DMS79 (cell line): ENCODE measurements at places on chromosomes 5 and 9.

- no peak for DNase-seq
Measured at GRCh38 chr9:4489919-4490704, at the start of gene SLC1A1. Gene SLC1A1 (plus strand): TSS chr9:4490468. CDS start chr9:4490680, 212 bp downstream.

DNA sequence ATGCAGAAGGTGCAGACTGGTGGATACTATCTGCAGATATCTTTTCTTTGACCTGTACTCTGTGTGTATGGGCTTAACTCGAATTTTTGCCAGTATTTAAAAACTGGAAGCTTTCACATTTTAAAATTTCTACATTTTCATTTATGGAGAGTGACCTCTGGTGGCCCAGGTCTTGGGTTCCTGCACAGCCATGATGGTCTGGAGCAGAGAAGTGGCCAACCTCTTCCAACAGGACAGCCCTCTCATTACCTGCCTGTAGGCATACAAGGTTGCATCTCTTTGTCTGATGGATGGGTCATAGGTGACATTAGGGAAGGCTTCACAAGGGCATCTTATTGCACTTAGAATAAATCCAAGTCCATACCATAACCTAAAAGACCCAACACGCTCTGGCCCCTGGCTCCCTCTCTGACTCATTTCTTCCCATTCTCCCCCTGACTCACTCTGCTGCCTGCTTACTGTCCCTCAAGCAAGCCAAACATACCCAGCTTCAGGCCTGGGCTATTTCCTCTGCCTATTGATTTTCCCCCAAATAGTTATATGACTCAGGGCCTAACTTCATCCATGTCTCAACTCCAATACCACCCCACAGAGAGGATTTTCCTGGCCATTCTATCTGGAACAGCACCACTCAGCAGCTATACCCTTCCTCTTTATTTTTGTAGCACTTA is 113.3 kb upstream of the SLC1A3 start:
- DNase-seq, result no peak

GRCh38 chr9:70609542-70610286 is 195.3 kb upstream of the KLF9 start:
- DNase-seq, result no peak

GRCh38 chr9:96551403-96551802 is 68.2 kb downstream of the CDC14B start:
- DNase-seq, result no peak

GRCh38 chr5:175778951-175779503 is 92.4 kb upstream of the CPLX2 start:
- peak; percentile 70 for DNase-seq

DNA sequence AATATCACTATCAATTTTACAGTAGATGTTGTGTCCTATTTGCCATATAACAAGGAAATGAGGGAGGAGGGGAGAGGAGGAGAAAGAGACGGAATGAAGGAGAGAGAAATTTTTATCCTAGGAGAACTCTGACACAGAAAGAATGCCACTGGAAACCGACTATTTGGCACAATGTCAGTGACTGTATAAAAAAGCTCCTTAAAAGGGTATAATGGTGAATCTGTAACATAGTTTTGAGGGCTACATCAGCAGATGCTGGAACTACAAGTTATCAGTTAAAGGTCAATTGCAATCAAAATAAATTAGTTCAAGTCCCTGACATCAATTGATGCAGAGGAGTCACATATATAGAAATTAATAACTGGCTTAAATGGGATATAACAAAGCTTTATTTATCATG is 5.7 kb downstream of the EDIL3 start:
- no peak for DNase-seq

GRCh38 chr9:129910628-129911567 is 75.6 kb downstream of the USP20 start:
- DNase-seq, result no peak

DNA sequence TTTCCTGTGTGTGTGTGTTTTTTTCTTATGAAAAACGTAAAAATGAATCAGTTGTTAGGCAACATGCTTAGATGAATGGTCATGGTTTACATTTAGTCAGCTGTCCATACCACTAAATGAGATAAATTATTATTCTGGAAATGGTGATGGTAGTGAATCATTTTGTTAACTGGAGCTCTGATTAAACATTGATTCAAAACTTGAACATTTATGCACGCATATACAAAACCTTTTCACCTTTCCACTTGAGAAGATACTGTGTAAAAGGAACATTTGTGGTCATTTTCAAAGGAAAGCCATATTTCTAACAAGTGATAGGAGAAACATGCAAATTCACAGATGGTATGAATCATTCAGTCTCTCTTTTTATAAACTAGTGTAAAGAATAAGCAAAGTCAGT is 162.0 kb downstream of the SLC25A46 start:
- no peak for DNase-seq

DNA sequence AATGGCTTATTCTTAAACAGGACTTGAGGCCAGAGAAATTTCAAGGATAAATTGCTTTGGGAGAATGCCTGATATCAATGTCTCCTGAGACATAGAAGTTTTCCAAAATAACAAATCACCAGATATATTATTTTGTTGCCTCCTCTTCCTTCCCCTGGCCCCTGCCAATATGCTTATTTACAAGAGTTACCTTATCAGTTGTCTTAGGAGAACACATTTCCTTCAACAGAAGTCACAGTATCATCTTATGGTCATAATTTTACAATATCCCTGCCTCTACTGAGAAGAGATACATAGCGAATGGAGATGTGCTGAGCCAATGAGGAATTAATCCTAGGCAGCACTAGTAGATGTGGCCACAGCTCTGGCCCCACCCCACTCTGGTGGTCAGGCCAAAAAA is 43.1 kb downstream of the TMEM252 start:
- DNase-seq, result no peak

DNA sequence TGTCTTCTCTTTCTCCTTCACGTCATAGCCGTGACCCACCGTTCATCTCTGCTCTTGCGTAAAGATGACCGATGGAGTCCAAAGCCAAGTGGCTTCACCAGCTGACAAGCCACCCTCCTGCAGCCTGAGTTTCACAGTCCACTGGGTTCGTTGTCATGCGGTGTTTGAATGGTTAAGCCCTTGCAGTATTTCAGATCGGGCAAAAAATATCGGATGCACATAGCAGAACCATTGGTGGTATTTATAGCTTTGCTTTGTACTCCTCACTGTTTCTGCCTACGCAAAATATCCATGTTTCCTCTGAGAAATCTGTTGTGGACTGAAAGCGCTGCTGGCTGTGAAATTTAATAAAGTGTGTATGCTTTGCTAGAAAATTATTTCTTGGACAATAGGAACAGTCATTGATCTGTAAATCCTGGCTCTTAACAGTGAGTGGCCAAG is 34.5 kb upstream of the NCS1 start:
- DNase-seq, result peak; percentile 18

- DNase-seq, result peak; percentile 3
Measured at GRCh38 chr5:147628058-147628895, 118.4 kb upstream of the DPYSL3 start.

- DNase-seq, result no peak
Measured at GRCh38 chr5:123217173-123217572, 128.1 kb downstream of the PRDM6 start.

GRCh38 chr5:149855366-149855765 is 89.2 kb downstream of the PDE6A start:
- no peak for DNase-seq

DNA sequence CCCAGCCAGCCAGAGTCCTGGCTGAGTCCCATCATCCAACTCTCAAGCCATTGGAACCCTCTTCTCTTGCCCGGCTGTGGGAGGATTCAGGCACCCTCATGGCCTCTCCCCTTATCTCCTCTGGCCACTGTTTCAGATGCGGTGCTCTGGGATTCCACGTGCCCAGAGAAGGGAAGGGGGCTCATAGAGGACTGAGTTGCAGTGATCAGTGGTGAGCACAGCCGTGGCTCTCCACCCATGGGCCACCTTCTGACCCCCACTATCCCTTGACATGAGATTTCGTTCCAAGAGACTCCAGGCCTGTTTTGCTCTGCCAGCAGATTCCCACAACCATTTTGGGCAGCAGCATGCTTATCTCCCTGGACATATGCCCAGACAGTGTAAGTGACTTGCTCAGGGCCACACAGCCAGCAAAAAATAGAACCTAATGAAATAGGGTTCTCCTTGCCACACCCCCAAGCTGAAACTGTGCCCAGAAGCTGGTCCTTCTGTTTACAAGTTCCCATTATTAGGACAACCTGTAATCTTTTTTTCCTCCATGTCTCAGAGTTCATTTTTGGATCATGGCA is 2.7 kb downstream of the GPX3 start:
- DNase-seq, result no peak

DNA sequence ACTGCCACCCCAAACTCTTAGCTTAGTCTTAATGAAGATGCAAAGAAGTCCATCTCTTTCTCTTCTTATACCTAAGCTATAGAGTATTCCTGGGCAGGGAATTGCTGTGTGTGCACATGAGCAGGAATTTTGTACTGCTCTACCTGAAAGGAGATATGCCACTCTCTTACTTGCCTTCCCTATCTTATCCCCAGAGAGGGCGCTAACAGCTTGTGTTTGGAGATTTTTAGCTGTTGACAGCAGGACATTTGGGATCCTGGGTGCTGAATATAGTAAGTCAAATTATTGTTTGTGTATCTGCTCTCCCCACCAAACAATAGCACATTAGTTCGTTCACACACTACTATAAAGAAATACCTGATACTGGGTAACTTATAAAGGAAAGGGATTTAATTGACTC is 159.5 kb downstream of the GABRG2 start:
- DNase-seq, result no peak

DNA sequence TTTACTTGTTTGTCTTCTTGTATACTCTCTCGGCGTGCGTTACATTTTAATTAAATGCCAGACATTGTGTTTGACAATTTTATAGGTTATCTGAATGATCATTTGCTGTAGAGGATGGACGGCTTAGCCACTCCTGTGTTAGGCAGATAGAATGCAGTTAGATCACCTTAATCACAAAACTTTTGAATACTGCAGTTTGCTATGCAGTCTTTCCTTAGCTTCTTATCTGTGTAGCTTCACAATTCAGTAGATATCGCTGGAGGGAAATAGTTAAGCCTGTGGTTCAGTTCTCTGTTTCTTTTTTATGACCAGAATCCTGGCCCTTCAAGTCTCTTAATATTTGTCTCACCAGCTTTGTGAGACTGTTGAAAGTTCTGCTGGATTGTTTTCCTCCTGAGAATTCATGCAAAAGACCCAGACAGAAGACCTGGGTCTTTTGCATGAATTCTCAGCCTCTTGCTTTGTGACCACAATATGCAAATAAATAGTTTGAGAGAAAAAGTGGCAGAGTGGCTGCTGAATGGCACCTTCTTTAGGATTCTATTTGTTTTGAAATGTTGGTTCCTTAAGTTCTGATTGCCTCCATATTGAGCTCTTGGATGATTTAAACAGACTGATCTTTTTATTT is 40.2 kb downstream of the RASA1 start:
- DNase-seq, result no peak

GRCh38 chr9:137723783-137724445 is 105.1 kb downstream of the EHMT1 start:
- no peak for DNase-seq

- no peak for DNase-seq
Measured at GRCh38 chr5:10308844-10309243, 1.1 kb upstream of the CMBL start.

DNA sequence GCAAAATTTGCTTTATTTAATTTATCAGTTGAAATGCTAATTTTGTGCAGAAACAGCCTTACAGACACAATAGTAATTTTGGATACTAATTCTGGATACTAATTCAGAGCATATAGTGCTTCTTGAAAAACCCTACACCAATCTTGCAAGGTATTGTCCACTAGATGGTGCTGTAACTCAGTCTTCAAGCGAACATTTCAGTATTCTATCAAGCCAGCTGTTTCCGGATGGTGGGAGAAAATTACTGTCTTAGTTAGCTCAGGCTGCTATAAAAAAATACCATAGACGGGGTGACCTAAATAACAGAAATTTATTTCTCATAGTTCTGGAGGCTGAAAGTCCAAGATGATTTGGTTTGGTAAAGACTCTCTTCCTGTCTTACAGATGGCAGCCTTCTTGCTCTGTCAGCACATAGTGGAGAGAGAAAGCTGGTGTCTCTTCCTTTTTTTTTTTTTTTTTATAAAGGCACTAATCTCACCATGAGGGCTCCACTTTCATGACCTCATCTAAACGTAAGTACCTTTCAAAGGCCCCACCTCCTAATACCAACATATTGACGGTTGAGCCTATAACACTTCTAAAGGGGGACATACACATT is 1306.5 kb upstream of the CDH9 start:
- DNase-seq, result no peak

DNA sequence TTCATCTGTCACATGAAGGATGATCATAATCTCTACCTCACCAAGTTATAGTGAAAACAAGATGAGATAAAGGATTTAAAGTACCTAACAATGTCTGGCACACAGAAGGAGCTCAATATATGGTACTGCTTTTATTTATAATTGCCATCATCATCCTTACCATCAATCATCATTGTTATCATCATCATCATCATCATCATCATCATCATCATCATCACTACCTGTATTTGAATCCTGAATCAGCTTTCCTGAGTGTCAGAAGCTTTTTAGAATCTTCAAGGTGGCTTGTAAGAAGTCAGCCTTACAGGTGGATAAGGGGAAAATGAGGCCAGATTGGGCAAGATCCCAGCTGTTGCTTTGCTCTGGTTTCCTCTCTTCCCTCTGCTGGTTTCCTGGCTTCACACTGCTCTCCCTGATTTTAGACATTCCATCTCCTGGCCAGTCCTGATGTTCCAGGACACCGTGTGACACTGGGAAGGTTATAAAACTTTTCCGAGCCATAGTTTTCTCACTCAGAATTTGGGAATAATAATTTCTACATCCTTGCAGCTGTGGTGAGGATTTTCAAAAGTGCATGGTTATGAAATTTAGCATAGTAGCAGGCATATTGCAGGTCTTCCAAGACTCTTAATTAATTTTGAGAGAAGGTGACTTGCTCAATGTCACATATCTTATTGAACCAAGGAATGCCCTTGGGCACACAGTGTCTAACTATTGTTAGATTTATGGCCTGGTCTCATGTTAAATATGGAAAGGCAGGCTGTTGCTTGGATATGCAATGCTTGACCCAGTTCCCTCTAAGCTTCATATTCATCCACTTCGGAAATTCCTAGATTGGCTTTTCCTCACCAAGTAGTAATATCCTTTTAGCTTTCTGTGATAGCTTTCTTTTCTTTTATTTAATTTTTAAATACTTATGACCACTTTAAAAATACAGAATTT is 160.7 kb downstream of the TMEM38B start:
- DNase-seq, result no peak

- DNase-seq, result no peak
Measured at GRCh38 chr5:151772846-151773561, 1.2 kb downstream of the G3BP1 start.

GRCh38 chr9:2700398-2700797 is 16.9 kb upstream of the KCNV2 start:
- DNase-seq, result no peak

DNA sequence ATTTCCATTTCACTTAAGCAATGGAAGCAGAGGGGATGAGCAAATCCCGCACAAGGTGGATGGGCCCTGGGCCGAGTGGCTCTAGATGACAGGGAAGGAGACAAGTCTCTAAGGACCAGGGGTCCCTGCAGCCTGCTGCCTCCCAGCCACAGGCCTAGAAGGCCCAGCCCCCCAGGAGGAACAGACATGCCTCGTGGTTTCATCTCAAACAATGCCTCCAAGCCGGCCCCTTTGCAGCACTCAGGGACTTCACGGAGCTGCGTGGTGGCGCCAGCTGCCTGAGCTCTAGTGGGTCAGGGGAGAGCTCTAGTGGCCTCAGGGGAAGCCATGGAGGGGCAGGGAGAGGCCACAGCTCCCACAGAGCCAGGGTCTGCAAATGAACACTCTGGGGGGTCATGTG is 48.8 kb downstream of the HABP4 start:
- DNase-seq, result no peak
